ENCODE measurements at places on chromosomes 1 and 21.

DNA sequence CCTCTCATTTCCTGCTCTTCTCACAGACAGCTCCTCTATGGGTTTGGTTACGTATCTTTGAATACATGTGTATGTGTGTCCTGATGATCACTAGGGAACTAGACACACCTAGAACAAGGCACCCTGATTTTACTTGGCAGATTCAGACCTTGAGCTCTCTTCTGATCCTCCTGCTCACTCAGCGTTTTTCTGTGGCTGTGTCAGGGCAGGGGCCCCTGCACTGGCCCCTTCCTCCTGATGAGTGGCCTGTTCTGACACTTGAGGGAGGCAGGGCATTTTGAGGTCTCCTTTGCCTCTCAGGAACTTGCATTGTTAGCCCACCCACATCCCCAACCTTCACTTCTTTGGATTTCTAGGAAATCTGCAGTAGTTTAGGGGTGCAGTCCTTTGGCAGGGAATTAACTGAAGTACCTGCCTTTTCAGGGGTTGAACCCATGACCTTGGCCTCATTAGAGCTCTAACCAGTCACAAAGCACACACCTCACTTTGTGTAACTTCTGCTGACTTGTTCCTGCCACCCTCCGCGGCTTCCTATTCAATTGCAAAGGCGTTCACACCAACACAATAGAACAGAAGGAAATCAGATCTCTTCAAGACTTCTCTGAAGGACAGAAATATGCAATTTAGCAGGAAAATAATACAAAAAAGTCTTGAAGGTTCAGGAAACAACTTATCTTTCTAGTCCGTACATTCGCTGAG lies 8.8 kb downstream of the SMYD2 start:
- DNase-seq, result no peak

DNA sequence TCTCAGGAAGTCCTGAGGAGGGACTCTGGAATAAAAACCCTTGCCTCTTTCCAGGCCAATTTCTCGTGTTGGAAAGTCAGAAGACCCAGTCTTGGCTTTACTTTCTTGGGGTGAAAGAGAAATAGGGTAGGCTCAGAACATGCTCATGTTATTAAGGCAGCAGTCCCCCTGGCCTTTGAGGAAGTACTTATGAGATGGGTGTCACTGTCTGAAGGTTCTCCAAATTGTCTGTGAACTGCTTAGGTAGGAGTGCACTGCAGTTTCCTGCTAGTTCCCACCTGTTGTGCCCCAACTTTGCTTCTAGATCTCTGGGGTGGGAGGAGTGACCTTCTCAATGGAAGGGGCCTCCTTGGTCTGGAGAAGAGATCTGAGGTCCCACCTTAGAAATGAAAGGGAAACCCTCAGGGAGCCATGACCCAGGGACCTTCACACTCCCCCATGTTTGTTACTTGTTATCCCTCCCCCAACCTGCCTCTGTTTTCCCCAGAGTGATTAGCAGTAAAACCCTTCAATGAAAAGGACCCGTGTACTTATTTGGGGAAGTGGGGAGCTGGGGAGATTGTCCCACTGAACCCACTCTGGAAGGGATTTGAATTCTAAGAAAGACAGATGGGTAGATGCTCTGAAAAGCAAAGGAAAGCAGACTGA lies 5.7 kb downstream of the ZNF691 start:
- no peak for DNase-seq

DNA sequence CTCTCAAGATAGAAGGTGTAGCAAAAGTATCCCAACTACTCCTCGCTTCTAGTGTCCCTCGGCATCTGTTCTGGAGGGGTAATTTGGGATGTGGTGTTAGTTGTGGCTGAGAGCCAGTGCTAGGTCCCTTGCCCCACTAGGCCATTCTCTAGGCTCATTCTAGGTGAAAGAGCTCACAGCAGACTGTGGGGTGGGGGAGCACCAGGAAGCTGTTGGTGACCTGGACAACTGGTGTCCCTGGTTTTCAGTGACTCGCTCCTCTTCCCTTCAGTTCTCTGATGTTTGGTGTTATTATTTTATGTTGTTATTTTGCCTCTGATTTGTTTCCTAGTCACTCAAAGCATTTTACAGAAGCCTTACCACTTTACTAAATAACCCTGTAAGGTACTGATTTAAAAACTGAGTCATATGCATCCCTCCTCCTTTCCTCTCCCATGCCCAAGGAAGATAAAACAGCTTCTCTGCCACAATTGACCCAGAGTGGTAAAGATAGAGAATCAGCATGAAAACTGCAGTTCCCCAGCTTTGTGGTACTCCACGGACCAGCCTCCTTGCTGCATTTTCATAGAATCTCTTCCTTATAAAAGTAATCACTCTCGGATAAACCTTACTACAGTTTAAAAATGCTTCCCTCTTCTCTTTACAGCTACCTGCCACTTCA lies 14.1 kb downstream of the DYRK3 start:
- no peak for DNase-seq

- no peak for DNase-seq
These were observed 30.7 kb downstream of the CENPF start for GRCh38 chr1:214633686-214634085.

DNA sequence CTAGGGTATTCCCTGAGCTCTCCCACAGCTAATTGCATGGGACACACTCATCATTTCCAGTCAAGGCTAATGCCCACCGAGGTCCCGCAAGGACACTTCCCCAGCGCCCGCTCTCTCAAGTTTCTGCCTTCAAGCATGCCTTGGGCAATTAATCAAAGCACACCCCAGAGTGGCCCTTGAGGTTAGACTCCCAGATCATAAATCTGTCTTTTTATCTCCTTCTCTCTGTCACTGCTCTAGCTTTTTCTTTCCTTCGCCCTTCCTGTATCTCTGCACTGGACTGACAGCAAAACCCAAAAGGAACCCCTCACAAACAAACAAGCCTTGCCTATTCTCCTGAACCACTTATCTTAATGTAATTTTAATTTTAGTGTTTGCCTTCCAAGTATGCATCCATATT lies 7.9 kb upstream of the EXOSC10 start:
- no peak for DNase-seq

DNA sequence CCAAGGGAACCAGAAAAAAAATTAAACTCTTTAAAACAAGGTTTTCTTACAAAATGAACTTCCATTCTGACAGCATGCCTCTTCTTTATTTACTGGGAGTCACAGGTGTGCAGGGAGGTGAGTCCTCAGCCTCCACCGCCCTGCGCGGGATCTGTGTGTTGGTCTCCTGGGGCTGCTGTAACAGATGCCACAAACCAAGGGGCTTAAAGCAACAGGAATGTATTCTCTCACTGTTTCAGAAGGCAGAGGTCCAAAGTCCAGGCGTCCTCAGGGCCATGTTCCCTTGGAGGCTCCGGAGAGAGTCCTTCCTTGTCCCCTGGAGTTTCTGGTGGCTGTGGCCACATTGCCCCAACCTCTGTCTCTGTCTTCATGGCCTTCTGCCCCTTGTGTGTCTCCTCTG lies 123.6 kb upstream of the C1orf174 start:
- DNase-seq, result no peak

DNA sequence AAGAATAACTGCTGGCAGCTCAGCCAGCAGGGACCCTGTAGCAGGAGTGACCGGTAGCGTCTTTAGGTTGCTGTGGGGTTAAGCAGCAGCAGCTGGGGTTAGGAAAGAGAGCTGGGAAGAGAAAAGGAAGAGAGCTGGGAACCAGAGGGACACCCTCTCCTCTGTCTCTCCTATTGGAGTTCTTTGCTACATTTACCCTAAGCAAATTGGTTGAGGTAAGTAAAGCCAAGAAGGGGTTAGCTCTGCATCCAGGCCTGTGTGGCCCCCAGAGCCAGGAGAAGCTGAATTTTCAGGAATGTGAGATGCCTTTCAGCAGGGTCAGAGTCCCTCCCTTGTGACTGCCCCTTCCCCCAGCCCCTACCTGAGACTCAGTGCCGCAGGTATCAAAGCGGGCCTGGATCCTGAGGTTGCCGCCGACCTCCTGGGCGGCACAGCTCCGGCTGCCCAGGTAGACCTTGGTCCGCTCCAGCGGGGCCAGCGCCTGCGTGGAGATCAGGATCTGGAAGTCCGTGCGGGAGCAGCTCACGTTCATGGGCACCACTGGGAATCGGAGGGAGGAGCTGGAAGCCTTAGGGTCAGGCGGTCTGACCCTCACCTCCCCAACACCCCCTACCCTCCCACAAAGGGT lies 16.4 kb downstream of the CDCP2 start:
- no peak for DNase-seq

DNA sequence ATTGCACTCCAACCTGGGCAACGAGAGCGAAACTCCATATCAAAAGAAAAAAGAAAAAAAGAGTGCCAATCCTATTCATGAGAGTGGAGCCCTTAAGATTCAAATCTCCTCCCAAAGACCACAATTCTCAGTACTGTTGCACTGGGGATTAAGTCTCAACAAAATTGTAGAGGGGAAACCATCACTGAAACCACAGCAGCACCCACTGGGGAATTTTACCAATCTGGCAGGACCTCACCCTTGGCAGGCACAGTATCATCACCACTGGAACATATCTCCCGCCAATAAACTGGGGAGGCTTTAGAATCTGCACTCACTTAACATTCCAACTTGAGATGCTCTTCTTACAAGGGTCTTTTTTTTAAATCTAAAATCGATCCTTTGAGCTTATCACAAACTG lies 41.0 kb downstream of the LRRC40 start:
- no peak for DNase-seq

- DNase-seq, result no peak
These were observed 124.3 kb downstream of the ATG4C start for GRCh38 chr1:62908168-62908695.

GRCh38 chr1:228964178-228965089 lies 229.2 kb downstream of the RHOU start:
- peak; percentile 42 for DNase-seq

GRCh38 chr1:230335861-230336522 lies 90.1 kb downstream of the PGBD5 start:
- DNase-seq, result no peak

DNA sequence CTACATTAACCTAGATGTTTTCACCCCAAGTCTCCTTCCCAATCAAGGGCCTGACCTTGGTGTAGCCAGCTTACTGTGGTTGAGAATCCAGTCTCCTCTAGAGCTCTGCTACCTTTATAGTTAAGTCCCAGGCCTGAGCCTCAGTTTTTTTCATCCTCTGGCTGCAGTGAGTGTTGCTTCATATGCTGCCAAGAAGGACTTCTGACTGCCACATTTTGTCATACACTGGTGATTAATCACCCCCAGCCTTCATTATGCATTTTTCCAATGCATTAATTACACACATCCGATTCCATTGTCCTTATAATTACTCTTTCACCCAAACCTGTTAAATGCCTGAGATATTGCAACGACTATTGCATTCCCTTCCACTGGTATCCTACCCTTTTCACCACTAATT lies 66.3 kb upstream of the FGGY start:
- DNase-seq, result no peak

DNA sequence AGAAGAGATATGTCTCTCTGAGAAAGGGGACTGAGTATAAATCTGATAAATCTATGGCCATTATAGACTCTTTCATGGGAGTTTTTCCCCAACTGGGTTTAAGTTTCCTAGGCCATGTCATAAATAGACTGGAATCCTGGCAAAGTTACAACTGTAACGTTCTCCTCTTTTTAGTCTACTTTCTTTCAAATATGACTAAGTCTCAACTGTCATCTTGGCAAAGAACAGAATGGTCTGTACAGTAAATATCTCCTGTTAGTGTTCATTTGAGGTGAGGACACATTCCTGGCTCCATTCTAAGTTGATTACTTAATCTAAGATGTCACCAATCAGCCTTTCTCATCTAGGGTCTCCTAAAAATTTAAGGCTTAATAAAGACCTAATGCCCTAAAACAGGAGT lies 300.5 kb downstream of the BRINP2 start:
- DNase-seq, result no peak

DNA sequence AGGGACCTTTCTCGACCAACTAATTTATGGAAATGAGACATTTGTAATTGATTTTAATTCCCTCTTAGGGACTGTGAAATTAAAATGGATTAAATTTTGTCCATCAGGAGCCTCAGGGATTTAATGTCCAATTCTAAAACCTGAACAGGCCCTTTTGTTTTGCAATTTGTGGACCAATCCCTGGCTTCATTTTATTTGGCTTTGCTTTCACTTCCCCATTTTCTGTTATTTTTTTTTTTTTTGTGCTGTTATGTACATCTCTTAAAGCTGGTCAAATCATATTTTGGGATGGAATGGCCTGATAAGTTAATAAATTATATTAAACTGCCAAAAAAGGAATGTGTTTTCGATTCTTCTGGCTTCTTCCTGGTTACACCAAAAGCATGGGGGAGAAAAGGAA lies 28.9 kb downstream of the ZSCAN20 start:
- DNase-seq, result no peak

DNA sequence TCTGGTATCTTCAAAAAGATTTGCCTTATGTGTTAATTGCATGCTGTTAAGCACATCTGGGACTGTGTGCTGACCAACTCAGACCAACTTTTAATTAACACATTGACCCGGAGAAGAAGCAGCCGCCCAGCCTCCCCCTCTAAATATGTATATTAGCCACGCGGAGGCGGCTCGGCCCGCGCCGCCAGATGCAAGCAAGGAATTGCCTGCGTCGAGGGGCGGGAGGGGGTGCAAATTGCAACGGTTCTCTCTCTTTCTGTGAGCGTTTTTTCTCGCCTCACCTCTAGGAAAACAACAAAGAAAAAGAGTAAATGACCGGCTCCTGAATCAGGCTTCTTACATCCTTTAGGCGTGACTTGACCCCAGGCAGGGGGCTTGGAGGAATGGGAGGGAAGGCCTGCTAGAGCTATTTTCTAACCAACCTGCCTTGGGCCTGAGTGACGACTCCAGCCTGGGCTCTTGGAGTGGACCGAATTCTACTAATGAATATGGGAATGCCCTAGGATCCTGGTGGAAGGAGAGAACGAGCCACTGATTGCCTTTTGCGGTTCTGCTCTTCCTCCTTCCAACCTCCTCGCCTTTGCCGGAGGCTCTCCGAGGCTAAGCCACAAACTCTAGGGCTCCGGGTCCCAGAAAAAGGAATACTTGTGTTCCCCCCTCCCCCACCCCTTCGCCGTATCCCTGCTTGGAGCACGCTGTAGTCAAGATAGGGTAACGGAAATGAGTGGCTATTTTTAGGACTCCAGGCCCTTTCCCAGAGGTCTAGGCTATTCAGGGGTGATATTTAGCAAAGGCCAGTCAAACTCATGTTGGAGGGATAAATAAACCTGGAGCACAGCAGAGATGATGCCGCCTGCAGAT lies 417.0 kb upstream of the ESRRG start:
- DNase-seq, result no peak

- no peak for DNase-seq
These were observed 877 bp downstream of the IRF2BP2 start for GRCh38 chr1:234608911-234609690.

- DNase-seq, result no peak
These were observed 2.4 kb upstream of the FCRL4 start for GRCh38 chr1:157600236-157600635.

DNA sequence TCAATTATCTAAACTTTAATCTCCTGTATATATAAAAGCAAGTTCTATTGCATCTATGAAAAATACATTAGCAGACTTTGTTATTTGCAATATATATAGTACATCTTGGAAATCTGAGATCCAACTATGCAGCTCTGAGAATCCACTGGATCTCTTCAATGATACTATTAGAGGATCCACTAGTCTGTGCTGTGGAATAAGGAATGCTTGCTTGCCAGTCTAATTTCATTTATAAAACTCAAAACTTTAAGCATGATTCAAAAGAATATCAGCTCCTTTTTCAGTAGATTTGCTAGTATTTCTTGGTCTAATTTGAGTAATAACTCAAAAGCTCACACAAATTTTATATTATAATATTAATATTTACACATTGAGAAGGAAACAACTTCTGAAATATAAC lies 115.1 kb downstream of the SPATA6 start:
- no peak for DNase-seq
